ENCODE measurements at places on chromosomes 5 and 9.

- no peak for DNase-seq
Observed at GRCh38 chr5:147482706-147483180, 27.1 kb downstream of the DPYSL3 start.

GRCh38 chr5:148147415-148147814 lies 20.9 kb upstream of the SPINK14 start:
- no peak for DNase-seq

GRCh38 chr5:153601377-153601776 lies 110.9 kb downstream of the GRIA1 start:
- no peak for DNase-seq

DNA sequence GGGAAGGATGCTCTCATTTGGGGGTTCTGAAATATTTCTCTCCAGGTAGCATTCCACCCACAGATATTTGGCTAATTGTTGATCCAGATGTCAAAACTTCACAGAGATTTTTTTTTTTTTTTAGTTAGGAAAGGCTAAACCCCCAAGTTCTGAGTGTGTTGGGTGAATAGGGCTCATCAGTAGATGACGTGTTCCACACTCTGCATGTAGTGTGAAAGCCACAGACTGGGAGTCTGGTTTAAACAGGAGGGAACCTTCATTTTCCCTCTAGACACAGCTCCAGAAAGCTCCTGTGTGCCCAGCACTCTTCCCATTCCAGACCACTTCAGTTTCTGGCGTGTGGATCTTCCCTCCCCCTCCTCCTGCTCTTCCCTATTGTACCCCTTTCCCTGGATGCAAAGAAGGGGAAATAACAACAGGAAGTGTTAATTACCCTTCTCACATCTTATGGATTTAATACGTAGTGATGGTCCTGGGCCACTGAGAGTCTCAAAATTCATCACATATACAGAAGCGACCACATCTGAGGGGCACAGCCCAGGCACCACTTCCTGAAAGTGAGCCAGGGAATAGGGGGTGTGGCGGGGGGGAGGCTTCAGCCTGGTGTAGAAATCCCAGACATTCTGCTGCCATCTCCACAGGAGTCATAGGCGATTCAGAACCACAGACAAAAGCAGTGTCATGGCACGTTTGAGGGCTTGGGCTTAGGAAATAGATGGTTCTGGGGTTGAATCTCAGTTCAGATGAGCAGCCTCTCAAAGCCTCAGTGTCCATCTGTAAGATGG lies 65.1 kb downstream of the DAP start:
- DNase-seq = no peak

DNA sequence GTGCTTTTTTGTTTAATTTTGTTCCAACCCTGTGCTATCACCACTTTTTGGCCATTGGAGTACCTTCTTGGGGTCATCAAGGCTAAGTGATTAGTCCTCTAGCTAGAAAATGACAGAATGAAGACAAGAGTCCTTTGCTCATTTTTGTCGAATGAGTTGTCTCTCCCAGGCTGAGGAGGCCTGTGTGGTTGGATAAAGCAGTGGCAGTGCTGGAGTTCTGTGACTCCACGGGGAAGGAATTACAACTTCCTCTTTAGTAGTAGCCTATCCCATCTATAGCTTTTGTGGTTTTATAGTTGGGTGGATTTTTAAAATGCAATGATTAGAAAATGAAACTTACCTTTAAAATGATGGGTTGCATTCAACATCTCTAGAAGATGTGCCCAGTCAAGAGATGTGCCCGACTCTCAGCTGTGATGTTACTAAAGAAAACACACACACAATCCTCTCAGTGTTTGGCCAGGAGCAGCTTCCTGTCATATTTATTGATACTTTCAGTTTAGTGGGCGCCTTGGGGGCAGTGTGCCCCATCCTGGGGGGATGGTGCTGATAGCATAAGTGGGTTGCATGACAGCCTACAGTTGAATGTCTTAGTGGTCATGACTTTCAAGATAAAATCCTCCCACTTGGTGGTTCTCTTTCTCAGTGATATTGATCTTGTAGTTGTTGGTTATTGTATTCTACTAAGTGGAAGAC lies 11.9 kb downstream of the OTULINL start:
- DNase-seq = no peak

- DNase-seq = no peak
Observed at GRCh38 chr9:34242830-34243229, 64.0 kb downstream of the UBAP1 start.

GRCh38 chr5:55136521-55136920 lies 23.4 kb upstream of the GPX8 start:
- DNase-seq = no peak

DNA sequence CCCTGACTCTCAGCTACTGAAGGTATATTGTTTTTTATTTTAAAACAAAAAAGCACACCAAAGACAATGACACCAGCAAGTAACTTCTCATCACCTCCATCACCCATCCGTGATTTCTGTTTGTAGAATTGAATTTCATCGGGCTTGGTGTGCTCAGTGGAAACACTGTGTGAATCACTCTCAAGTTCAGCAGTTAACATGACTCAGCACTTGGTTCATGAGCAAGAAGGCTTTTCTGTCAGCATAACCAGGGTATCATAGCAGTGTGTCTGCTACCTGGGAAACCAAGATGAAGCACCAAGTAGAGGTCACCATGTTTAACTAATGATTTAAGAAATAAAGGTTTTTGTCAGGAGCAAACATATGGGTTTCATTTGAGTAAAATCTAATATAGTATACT lies 123.7 kb downstream of the INSYN2B start:
- DNase-seq = no peak

- DNase-seq = no peak
Observed at GRCh38 chr9:117636681-117637080, 67.5 kb upstream of the TLR4 start.

DNA sequence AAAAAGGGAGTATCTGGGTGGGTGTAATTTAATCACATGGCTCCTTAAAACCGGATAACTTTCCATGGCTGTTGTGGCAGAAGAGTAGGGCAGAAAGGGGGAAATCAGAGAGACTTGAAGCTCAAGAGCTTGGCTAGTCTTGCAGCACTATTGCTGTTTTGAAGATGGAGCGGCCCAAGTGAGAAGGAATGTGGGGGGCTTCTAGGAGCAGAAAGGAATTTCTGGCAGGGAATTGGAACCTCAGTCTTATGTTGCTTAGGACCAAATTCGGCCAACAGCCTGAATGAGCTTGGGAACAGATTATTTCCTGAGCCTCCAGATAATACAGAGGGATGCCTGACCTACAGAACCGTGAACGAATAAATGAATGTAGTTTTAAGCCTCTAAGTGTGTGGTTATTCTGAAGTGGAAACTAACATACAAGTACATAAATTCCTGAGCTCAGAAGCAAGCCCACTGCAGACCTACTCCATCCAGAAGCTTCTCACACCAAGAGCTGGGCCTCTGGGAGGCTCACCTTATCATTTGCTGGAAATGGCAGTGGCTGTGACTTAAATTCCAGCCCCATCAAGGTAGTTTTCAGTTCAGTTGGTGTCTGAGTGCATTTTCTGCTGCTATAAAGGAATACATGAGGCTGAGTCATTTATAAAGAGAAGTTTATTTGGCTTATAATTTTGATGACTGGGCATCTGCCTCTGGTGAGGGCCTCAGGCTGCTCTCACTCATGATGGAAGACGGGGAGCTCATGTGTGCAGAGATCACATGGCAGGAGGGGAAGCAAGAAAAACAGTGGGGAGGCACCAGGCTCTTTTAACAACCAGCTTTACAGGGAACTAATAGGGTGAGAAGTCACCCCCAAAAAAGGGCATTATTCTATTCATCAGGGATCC lies 15.3 kb upstream of the TMEM174 start:
- DNase-seq = no peak

DNA sequence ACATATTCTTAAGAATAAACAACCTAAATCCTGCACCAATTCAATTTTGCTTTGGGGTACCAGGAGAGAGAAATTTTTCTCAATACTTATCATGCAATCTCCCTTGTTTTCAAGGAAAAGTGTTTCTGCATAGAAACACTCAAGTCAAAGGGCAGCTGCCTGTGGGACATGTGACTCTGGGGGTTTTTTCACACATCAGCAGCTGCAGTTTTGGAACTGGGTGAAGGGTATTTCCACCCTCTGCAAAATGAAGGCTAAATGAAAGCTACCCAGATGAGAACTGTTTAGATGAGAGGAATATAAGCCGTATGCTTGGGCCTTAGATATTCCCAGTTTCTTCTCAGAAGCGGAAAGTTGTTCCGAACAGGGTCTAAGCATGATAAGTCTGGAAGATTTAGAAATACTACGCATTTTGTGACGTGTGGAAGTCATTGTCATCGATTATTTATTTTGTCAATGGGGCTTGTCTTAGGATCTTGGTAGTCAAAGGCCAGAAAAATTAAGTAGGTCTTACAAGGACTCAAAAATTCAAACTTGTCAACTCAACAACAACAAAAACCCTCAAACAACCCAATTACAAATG lies 64.3 kb upstream of the BOD1 start:
- DNase-seq = no peak

DNA sequence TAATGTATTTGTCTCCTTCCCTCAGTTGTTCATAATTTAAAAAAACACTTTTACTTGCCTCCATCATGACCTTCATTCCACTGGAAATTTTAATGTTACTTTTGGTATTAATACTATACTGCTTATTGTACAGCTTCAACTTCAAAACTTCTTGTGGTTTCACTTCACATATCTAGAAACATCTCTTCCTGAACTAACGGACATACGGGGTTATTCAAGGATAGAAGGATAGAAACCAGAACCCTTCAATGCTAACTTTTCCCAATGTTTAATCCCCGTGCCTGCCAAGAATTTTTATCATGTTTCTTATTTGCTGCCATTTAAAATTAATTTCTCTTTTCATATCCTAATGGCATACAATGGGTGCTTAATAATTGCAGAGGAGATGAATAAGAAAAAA lies 36.3 kb upstream of the SETD9 start:
- DNase-seq = no peak

- no peak for DNase-seq
Observed at GRCh38 chr9:125932012-125932411, 184.8 kb downstream of the PBX3 start.

DNA sequence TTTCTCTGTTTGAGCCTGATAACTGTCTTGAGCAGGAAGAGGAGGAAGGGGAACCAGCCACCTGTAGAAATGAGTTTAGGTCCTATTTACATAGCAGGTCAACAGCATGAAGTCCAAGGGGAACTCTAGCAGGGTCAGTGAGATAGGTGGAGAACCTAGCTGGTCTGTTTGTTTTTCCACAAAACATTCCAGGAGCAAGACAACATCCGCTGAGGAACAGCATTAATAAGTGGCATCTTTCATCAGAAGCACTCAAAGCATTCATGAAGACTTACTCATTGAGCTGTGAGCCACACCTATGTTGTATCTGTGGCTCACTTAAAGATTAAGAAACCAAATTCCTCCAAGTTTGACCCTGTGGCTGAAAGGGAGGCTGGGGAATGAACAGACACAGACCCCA lies 115.9 kb downstream of the ACTBL2 start:
- DNase-seq = no peak

DNA sequence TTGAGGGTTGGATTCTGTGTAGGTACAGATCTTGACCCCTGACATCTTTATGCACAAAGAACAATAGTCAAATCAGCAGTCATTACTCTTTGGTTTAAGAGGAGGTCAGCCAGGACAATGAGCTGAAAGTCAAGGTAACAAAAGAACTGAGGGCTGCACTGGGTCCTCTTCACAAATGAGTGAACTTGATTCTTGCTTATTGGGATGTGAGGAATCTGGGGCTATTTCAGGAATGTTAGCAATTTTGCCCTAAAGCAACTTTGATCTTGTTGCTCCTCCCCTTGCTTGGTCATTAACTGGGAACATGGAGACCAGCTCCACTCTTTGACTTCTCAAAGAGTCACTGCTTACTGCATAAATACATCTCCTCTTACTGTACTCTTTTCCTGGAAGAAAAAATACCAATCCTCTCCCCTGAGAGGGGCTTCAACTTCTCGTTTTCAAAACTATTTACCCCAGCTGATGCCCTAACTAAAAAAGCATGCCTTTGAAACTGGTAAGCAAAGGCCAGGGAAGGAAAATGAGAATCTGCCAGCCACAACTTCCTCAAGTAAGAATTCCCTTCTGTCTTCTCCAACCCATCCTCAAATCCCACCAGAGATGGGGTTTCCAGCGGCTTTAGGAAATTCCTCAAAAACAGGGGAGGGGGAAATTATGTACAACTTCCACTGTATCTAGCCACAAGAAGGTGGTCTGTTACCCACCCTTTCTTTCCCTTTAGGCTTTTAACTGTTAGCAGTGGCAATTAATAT lies 368.3 kb downstream of the ENC1 start:
- DNase-seq = no peak

DNA sequence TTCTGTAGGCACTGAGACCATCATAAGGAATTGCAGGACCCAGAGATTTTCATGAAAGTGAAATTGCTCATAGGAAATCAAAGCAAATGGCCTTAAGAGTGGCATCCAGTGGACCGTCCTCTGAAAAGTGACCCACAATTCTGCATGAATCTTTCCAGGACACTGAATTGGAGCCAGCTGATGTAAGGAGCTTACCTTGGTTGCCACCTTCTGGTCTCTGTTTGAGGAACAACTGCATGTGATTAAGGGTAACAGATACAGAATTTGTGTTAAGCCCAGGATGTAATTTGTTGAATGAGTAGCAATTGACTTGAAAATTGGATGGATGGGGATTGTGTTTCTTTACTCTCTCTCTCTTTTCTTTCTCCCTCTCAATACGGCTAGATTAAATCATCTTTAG lies 49.9 kb upstream of the GAS1 start:
- DNase-seq = no peak

DNA sequence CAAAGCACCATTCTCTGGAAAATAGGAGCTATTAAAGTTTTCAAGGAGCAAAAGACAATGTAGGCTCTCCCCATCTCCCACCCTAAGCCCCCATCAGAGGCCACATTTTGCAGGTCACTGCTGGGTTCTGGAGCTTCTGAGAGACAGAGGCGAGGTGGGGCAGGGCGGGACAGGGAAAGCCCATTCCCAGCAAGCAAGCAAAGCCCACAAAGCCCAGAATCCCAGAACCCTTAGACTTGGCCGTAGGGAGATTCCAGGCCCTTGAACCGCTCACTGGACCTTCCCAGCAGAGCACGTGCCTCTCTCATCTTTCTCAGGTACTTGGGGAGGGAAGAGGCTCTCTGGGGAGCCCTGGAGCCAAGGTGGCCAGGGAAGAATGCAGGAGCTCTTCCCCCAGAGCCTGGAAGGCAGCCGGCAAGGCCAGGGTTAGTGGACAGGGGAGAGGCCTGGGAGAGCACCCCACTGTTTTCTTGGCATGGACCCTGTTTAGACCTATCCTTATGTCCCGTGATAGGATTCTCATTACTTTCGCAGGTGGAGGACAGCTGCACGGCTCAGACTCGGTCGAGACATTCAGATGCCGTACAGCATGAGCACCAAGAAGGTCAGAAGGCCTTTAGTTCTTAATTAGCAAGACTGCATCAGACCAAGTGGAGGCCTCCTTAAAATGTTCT lies 52.4 kb downstream of the ZNF354C start:
- DNase-seq = no peak

DNA sequence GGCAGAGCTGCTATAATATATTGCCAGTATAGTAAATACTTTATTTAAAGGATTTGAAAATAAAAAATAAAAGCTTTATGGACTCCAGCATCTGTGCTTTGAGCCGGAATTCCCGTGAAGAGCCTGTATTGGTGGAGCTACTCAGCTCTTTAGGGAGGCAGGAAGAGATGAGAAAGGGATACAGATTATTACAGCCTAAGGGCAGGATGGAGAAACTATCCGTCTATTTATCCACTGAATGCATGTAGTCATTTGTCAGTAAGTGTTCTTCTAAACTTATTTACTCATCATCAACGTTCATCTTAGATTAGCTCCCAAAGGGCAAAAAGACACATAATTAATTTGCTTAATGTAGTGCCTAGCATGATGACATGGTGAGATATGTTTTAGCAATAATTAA lies 48.4 kb downstream of the SLC1A1 start:
- no peak for DNase-seq

- no peak for DNase-seq
Observed at GRCh38 chr5:173913686-173914321, 25.7 kb downstream of the CPEB4 start.

Data from activated CD4-positive, CD25-positive, alpha-beta regulatory T cell (primary cell).